NCI-H460 (cell line): ENCODE measurements at places on chromosomes 3 and 15.

GRCh38 chr3:44890258-44890657 is 15.8 kb downstream of the TGM4 start:
- DNase-seq: no peak

DNA sequence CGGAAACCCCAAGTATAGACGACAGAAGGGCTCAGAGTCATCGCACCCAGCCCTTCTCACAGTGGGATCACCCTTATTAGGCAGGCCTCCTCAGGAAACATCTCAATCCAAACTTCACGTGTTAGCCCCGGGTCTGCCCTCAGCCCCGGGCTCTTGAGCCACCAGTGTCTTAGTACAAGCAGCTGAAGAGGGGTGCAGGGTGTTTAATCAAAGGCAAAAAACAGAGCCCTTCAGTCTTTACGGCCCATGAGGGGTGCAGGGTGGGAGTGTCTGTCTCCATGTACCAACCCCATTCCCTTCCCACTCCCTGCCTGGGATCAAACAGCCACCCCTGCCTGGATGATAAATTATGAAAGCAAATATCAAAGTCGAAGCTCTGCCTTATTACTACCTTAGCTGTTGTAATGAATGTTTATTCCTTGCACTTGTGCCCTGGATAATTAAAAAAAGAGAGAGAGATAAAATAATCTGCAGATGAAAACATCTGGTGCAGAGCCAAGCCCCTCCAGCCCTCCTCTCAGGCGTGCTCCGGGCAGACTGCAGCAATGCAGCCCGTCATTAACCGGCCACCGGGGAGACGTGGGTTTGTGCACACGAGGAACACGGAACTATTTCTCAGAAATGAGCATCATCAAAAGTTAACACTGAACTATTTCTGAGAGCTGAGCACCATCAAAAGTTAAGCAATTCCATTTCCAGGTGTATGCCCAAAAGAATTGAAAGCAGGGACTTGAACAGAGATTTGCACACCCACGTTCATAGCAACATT is 64.5 kb downstream of the ADAMTS17 start:
- no peak for DNase-seq

GRCh38 chr3:124425972-124426371 is 304.3 kb upstream of the UMPS start:
- no peak for DNase-seq

GRCh38 chr15:40986820-40987219 is 33.5 kb downstream of the CHAC1 start:
- DNase-seq: no peak

- DNase-seq: no peak
Measured at GRCh38 chr3:100106531-100107141, 7.7 kb downstream of the FILIP1L start.

- no peak for DNase-seq
Measured at GRCh38 chr15:74777769-74778598, 3.9 kb upstream of the CSK start.

DNA sequence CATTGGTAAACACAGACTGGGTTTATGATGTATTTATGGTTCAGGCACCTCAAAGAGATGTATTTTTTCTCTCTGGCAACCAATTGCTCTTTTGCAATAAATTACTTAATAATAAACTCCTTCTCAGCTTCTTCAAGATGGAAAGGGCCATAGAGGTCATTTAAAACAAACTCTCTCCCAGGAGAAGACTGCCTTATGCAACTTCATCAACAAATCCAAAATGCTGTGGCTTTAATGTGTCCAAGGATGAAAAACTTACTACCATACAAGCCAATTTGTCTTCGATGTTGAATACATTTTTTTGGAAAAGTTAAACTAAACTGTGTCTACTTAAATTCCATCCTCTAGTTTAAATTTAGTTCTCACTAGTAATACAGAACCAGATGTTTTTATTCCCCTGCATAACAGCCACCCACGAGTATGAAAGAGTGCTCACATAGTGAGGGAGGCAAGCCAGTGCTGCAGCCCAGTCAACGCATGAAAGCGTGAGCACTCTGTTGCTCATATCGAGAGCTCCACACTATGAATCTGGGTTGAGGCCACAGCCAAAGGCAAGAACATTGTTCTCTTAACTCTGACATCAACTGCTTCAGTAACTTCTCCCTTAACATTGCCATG is 761.3 kb upstream of the GRM7 start:
- DNase-seq: no peak

GRCh38 chr3:57019057-57019456 is 41.4 kb upstream of the SPATA12 start:
- no peak for DNase-seq

DNA sequence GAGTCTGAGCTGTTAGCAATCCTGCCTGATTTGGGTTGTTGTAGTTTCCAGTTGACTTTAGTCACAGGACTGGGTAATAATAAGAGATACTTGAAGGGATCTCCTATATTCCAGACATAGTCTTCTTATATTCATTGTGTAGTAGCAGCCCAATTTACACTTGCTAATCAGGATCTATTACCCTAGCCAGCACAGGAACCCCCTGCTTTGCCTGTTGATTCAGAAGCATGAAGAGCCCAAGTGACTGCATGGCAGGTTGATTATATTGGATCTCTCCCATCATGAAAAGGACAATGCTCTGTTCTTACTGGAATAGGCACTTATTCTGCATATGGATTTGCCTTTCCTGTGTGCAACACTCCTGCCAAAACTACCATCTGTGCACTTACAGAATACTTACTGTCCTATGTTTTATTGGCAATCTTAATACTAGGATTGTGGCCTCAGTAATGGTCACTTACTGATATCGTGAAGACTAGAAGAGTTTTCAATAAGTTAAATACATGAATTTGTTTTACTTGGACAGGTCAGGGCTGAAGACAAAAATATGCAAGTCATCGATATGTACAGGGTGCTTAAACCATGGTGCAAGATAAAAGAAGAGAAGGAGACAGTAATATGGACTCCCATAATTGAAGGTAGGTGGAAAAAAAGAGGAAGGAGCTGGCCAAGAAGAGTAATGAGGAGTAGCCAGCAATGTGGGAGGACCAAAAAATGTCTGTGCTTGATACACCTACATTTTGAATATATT is 304.1 kb downstream of the MCTP2 start:
- no peak for DNase-seq

DNA sequence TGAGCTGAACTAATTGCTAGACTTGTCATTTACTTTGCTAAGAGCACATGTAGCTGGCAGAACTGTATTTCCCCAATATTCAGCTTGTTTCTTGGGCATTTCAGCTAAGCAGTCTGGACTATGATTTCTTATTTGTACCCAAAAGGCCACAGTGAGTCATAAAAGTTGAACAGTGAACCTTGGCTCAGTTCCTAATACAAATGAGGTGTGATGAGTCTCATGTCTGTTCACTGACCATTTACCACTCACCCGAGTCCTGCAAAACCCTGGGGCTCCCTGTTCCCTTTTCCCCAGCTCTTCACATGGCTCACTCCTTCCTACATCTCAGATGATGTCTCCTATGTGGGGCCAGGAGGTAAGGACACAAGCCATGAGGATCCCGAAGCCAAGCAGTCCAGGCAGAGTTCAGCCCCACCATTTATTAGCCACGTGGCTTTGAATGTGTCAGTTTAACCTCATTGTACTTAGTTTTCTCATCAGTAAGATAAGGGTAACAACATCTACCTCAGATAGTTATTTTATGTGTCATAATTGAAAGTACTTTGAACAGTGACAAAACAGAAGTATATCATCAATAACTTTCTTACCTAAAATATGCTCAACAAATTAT is 239.3 kb downstream of the IL5RA start:
- no peak for DNase-seq

DNA sequence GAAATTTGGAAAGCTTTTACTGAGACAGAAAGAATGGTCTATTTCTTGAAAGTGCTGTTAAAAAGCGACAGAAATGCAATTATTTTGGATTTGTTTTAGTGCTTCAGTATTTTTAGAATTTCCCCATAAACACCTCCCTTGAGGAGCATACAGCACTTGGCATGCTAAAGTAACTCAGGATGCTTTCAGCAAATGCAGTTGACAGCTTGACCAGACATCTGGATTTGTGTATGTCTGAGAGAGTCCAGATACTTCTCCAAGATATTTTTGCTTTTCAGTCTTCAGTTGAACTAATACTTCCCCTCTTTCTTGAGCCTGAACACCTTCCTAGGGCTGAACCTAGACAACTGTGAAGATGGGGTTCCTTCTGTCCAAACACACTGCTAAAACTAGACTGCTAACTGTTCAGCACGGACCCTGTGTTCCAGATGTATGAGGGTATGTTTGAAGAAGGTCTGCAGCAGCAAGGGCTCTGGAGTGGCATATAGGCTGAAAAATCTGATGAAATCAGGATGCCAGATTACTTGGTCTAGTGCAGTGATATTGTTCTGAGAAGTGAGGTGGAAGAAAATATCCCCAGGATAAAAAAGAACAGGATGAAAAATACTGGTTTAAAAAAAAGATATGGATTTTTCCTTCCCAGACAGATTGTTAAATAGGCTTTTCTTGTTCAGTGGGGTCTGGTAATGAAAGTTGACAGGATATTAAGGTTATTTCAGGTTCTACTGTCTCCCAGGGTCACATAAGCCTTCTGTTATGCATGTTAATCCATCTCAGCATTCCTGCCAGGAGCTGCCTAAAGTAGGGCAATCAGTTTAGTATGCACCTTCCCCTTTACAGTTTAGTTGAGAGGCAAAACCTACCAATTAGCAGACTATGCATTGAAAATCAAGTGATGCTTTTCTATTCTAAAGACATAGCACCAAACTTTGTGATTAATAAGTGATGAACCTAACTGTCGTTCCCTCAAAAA is 516.9 kb upstream of the TBL1XR1 start:
- DNase-seq: no peak

GRCh38 chr3:49349348-49350114 is 8.6 kb downstream of the GPX1 start:
- no peak for DNase-seq

DNA sequence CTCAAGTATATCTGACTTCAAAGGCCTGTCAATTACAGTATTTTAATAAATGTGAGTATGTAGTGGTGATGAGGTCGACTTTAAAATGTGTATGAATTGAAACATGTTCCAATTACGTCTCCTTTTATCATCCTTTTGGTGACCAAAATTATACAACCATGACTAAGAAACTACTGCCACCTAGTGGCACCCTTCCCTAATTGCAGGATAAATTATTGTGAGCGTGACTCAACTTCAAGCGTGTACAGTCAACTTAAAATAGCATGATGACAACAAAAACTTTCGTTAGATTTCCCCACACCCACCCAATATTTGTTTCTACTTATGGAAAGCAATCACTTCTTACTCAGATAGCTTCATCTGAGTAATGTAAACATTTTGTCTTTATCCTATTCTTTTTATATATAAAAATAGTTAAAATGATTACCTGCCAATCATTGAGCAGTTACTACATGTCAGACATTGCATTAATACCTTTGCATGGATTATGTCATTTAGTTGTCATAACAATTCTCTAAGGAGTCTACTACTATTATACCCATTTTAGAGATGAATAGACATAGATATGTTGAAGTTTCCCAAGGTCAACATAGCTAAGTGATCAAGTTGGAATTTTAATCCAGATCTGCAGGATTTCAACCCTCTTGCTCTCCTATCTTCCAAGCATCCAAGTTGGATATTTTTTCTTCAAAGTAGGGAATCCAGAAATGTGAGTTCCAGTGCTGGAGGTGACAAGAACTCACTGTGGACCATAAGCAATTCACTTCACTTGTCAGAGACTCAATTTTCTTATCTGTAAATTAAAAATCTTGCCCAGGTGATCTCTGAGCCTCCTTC is 106.0 kb downstream of the MEX3B start:
- peak; percentile 18 for DNase-seq

DNA sequence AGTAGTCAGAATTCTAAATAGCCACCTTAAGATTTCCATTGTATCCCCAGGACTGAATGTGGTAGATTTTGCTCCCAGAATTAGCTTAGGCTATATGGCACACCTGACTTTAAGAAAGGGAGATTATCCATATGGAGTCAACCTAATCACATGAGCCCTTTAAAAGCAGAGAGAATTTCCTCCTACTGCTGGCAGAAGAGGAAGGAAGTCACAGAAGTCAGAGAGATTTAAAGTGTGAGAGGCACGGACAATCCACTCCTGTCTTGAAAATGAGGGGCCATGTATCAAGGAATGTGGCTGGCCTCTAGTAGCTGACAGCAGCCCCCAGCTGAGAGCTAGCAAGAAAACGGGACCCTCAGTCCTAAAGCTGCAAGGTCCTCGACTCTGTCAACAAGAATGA is 26.8 kb downstream of the LRRC31 start:
- no peak for DNase-seq

GRCh38 chr3:127821394-127821793 is 921 bp downstream of the MGLL start:
- DNase-seq: no peak

DNA sequence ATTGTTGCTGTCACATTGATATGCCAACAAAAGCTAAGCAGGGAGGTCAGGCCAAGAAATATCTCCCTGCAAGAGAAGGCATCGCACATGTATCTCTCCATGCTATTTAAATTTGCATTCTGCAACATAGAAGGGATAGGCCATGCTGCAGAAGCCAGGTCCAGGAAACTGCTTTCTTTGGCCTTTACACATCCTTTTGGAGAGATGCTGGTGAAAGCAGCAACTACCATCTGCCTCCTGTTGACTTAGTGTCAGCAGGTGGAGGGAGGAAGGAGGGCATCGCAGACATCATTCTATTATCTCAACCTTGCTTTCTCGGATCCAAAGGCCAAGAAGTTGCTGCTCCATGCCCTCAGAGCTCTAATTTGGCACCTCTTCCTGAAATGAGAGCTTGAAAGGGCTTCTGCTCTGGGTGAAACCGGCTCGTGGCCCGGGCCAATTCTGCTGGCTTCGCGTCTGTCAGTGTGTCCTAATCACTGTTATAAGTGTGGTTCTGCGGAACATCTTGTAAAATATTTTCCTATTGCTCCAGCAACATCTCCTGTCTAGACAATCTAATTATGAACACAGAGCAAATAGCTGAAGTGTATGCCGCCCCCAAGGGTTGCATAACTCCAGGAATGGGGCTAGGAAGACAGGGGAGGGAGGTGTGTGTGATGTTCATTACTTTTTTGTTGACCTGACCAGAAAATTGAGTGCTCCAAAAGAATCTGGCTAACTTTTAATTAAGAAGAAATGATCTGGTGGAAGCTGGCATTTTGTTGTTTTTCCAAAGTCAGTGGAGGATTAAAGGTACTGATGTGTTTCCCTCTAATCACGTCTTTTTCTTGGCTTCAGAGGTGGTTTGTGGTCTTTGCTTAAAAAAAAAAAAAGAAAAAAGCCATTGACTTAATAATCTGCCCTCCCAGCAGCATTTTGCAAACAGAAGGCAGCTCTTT is 89.1 kb downstream of the TPRG1 start:
- DNase-seq: no peak

GRCh38 chr15:68634531-68634930 is 55.7 kb downstream of the CORO2B start:
- no peak for DNase-seq

- DNase-seq: no peak
Measured at GRCh38 chr3:158896729-158897128, 94.9 kb downstream of the MFSD1 start.

GRCh38 chr15:27483124-27483523 is 512.1 kb downstream of the GABRG3 start:
- DNase-seq: no peak
